AG04450 (cell line): ENCODE measurements at places on chromosomes 13 and 19. TPM values are rescaled to one million over a fixed set of nuclear protein-coding genes. Genes with fewer than 3 reads are reported as not detected.

Gene DCT
- polyA plus RNA-seq = not detected in 2 replicates

- no peak for DNase-seq
Observed at GRCh38 chr19:42301646-42302203, at the start of gene PRR19. Gene PRR19 (plus strand): TSS chr19:42302132. CDS start chr19:42309585, 7,453 bp downstream.

DNA sequence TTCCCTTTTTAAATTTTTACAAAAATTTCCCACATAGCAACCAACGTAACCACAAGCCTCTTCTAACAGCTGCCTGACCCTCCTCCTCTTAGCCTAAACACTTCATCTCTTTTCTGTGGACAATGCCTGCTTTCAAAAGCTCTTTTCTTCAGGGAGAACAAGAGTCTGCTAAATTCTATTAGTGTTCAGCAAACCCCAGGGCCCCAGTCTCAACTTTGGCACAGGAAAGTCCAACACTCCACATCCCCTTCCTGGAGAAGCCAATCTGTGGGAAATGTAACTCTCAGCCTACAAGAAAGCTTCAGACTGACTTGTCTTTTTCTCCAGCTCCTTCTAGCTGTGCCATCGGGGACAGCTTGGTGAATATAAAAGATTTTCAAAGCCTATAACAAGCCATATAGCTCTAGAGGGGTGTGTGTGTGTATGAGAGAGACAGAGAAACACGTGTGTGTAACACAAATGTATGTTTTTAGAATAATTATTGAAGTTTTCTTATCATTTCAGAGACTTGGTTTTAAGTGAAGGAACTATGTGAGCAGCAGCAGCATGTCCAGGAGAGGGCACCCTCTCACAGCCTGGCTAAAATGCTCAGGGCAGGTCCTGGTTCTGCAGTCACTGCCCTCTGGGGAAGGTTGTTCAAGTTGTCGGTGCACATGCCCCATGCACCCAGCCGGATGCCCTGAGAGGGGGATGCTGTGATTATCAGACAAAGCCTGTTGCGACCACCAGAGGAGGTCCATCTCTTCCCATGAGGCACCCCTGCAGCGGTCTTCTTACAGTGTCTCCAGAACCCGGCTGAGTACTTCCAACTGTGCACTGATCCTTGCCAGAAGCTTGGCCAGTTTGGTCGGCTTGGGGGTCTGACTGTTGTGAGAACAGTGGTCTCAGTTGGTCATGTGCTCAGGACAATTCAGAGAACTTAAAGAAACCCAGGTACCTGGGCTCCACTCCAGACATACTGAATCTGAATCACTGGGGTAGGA, 34.4 kb downstream of the CCDC70 start:
- DNase-seq = peak; percentile 7

DNA sequence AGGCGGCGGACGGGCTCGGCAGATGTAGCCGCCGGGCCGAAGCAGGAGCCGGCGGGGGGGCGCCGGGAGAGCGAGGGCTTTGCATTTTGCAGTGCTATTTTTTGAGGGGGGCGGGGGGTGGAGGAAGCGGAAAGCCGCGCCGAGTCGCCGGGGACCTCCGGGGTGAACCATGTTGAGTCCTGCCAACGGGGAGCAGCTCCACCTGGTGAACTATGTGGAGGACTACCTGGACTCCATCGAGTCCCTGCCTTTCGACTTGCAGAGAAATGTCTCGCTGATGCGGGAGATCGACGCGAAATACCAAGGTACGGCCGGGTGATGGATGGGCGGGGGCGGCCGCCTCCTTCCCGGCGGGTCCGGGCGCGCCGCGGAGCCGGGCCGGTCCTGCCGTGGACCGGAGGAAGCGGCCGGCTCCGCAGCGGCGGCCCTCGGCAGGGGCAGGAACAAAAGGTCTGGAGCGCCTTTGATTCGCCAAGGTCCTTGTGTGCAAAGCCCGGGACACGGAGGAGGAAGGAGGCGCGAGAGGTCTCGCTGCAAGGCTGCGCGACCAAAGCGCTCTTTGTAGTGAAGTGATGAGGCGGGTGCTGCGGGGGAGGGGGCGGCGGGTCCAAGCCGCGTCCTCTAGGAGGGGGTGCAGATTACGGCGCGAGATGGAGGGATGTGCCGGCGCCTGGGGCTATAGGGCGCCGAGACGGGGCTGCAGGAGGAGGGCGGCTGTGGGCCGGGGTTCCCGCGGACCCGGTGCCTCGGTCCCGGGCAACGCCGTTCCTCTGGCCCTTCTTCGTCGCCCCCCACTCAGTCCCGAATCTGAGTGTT, 689 bp downstream of the ING1 start:
- no peak for DNase-seq

GRCh38 chr13:23377983-23378632, 55.4 kb downstream of the SACS start:
- peak; percentile 94 for DNase-seq

GRCh38 chr13:43057653-43058317, 34.4 kb downstream of the DNAJC15 start:
- no peak for DNase-seq

DNA sequence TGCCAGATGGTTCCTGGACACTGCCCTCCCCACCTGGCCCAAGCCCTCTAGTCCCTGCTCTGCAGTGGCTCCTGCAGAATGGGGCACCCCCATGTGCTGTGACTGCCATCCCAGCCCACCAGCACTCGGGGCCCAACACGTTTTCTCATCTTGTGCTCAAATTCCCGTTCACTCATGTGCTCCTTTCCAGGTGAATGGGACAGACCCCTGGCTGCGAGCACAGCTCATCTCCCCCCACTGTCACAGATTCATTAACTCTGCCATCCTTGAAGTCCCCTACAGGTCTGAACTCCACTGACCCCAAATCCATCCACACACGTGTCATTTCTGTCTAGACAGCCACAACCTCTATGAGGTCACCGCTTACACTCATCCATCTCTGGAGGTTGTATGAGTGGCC, 23.6 kb downstream of the TUBA3C start:
- DNase-seq = no peak

Gene WDR88
- not detected in 2 replicates for polyA plus RNA-seq

DNA sequence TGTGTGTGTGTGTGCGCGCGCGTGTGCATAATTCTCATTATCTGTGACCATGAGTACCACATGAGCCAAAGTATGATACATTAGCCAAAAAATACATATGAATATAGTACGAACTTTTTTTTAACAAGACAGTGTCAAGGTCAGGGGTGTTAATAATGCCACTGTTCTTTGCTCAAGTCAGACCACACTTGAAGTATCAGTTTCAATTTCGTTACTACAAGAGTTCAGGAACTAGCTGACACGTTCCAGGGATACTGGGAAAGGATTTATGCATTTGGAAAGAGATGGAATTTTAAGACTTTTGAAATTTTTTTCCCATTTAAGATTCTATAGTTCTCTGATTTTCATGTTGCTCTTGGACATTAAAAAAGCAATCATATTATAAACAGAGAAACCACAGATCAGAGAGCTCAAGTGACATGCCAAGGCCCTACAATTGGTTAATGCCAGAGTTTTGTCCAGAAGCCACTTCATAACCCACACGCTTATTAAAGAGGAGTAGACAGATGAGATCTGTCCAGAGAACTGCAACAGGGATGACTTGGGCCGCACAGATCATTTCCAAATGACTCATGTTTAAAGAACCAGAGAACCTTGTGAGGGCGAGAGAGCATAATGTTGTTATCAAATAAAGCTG, 718.8 kb upstream of the SGCG start:
- no peak for DNase-seq

Gene DNAJC15
- polyA plus RNA-seq = 45.3 and 48.6 TPM in 2 replicates

- DNase-seq = no peak
Observed at GRCh38 chr19:18762125-18763023, 28.7 kb downstream of the COMP start.

DNA sequence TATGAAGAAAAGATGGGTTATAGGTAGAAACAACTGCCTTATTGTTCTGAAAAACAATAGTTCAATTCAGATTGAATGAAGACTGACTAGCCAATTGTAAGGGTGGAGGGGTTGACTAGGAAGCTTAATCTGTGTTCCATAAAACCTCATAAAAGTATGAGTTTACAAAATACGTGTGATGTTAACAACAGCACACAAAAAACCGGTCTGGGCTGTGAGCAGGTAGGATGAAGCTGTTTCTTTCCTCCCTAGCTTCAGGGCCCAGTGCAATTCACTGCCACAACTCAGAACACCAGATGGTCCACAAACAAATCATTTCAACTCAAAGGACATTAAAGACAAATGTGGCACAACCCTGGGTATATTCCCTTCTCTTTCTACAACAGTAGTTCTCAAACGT, 3.2 kb downstream of the OXGR1 start:
- DNase-seq = no peak

DNA sequence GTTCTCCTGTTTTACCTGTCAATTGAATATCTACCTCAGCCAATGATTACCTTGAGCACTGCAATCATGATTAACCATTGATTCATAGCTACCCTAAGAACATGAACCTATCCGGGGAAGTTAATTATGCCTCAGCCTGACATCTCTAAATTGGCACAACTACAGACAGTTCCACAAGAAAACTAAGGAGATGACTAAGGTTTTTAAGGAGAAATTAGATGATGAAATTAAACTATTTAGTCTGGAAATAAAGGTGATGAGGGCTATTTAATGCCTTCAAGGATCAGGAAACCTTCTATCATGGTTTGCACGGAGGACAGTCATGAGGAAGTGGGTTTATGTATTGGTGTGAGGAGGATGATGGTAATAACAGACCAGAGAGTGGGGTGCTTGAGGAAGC, 203.4 kb downstream of the COL4A1 start:
- no peak for DNase-seq

Gene ADPRHL1
- polyA plus RNA-seq = 0.35 and 0.41 TPM in 2 replicates
